ENCODE measurements at places on chromosomes 3 and 15.

- no peak for DNase-seq
Observed at GRCh38 chr3:61507946-61508345, 53.4 kb upstream of the PTPRG start.

DNA sequence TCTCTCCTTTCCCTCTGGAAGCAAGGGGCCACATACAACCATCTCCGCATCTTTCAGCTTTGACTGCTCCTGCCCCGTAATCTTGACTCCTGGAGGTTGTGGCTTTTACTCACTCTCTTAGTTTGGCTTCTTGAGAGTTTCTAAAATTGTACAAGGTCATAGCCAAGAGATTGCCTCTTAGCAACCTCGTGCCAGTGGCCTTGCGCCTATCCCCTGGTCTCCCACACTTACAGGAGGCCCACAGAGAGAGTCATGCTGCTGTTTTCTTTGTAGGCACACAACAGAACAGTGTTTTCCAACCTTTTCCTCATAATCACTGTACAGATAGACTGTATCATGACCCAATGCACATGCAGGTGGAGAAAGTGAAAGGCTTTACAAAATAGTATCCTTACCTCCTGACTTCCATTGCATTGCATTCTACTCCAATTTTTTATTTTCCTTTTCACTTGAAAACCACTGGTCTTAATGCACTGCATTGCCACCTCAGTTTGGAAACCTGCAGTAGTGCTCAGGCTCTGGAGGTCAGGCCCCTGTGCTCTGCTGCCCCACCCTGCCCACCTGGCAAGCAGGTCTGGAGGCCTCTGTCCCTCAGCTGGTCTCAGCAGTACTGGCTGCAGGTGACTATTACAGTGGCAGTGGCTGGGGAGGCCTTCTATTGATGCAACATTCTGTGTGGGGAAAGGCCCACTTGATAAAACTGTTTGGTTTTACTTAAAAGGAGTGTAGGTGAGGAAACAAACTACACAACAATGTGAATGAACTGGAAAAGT lies 156.2 kb downstream of the DNAJB8 start:
- DNase-seq, result peak; percentile 11

DNA sequence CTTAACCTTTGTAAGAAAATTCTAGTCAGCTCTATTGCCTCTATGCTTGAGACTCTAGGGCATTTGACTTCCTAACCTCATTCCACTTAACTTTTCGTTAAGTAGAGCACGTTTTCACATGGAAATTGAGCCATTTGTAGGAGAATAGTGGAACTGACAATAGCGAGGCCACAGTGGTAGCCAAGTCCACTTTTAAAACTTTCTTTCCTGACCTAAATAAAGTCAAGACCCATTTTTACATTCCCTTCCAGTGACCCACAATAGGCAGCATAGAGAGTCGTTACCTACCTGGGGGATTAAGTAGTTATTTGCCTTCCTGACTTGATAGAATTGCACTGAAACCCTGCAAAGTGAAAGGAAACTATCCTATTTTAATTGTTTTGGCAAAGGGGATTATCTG lies 386.0 kb upstream of the NECTIN3 start:
- DNase-seq, result no peak

DNA sequence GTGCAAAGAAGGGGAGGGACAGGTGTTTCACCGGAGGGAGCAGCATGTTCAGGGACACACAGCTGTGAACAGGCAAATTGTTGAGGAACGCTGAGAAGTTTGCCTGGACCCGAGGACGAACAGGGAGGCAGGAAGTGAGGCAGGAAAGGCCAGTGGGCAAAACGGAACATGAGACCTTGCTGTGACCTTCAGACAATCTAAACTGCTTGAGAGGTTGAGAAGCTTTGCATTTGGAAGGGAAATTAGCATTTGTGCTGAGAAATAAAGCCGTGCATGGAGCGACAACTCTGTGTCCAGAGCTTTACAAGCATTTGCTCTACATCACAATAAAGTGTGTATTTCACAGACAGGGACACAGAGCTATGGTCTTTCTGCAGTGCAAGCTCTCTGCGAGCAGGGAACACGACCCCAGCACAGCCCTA lies 47.9 kb downstream of the CDC25A start:
- DNase-seq, result no peak

DNA sequence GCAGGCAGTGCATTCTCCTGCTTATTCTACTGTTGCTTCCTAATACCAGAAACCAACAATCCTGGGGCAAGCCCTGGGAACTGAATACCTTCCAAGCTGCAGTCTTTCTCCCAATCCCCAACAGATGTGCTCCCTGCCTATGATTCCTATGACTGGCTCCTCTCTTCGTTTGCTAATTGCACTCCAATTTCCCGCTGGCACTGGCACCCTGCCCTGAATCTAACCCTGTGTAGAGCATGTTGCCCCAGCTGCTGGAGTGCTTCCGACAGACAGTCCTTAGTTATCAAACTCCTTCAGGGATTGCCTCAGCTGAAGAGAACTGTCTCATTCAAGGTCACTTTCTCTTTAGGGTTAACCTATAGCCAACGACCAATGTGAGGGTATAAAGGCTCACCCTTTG lies 214.1 kb downstream of the NECTIN3 start:
- DNase-seq, result no peak

DNA sequence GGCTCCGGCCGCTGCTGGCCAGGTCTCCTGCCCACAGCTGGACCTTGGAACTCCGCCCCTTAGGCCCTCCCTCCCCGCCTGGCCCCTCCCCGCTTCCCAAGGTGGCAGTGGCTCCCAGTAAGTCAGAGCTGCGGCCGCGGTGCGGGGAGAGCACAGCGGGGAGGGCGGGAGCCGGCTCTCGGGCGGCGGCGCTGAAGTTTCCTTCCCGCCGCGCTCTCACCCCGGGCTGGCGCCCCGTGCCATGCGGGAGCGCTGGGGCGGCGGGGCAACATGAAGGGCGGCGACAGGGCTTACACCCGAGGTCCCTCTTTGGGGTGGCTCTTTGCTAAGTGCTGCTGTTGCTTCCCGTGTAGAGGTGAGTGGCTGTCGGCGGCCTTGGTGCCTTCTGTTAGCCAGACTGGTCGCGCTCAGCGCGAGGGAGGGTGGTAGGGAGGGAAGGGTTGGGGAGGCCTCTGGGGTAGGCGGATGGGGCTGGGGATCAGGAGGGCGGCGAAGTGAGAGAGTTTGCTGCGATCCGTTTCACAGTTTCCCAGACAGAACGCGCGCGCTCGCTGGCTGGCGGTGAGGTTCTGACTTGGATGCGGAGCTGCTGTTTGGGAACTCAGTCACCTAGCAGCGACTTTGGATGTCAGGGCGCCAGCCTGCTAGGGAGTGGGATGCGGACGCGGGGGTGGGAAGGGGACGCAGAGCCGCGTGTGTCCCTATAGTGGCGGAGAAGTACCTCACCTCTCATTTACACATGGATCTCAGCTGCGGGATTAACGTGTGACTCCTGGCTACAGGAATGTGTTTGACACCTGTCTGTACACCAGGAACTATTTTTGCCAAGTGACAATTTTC lies 145.5 kb upstream of the UMPS start:
- DNase-seq, result peak; percentile 81

DNA sequence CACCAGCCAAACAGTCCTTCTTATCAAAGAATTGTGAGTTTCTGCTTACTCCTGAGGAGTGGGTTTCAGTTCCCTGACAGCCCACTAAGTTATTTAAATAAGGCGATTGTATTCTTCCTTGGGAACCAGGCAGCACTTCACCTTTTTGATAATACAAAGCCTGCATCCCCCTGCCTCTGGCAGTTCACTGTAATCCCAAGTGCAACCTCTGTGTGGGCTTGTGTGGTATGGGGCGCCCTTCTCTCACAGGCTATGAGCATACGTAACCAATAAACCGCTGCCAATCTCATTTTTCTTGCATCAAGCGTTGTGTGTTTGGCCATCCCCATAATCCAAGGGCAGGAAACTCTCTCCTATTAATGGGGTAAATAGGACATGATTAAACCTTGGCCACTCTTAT lies 1025.6 kb downstream of the NSUN3 start:
- no peak for DNase-seq
